Renal pelvis (tissue), 12 donors: ENCODE measurements at places on chromosomes 16 and 17. TPM values are rescaled to one million over a fixed set of nuclear protein-coding genes. Genes with fewer than 3 reads are reported as not detected.

Gene SLC47A2
- 10.2 TPM for polyA plus RNA-seq

Gene B3GNT9
- polyA plus RNA-seq, result 11.9 TPM

Gene FOXN1
- 0.47 TPM for polyA plus RNA-seq

- DNase-seq, result peak; percentile 39
Observed at GRCh38 chr16:3187798-3188674, at the start of gene OR1F1. Gene OR1F1, plus strand, starts transcription at chr16:3188204.

DNA sequence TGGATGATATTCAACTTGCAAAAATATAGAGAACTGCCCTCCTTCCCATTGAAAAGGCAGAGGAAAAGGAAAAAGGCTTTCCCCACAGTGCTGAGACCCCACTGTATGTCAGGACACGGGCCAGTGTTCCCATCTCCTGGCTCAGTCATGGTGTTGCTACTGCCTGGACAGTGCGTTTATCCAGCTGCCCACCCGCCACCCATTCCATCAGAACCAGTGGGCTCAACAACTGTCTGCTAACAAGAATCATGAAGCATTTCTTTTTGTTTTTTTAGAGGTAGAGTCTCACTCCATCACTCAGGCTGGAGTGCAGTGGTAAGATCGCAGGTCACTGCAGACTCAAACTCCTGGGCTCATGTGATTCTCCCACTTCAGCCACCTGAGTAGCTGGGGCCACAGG lies 11.3 kb downstream of the FBXO31 start:
- DNase-seq, result no peak

GRCh38 chr16:71311553-71312158 lies 22.5 kb upstream of the CMTR2 start:
- peak; percentile 30 for DNase-seq

GRCh38 chr17:42928714-42929496 lies 28.3 kb downstream of the G6PC1 start:
- peak; percentile 37 for DNase-seq

GRCh38 chr17:18917506-18918032 lies 34.4 kb upstream of the SLC5A10 start:
- no peak for DNase-seq

DNA sequence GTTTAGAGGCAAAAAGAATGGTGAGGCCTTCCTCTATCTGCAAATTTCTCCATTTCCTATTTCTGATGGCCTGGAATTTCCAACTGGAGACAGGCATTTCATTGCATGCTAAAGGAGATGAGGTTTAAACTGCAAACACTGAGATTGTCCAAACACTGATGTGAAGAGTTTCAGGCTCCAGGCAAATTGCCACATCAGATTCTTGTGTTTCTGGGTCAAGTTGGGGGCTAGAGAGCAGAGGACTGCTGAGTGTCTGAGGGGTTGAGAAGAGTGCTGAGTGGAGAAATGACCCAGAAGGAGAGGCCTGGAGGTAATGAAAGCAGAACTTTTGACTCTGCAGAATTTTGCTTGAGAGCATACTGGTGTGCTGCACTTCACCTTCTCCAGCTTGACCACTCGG lies 216.7 kb upstream of the MPHOSPH6 start:
- DNase-seq, result peak; percentile 23

GRCh38 chr17:10738521-10739258 lies 8.9 kb upstream of the TMEM220 start:
- DNase-seq, result no peak

- no peak for DNase-seq
Observed at GRCh38 chr16:66668777-66669444, 27.6 kb downstream of the CMTM4 start.

GRCh38 chr17:78853926-78854394 lies 13.3 kb upstream of the USP36 start:
- no peak for DNase-seq
